Naive thymus-derived CD8-positive, alpha-beta T cell (primary cell): ENCODE measurements at places on chromosomes 12 and 14.

DNA sequence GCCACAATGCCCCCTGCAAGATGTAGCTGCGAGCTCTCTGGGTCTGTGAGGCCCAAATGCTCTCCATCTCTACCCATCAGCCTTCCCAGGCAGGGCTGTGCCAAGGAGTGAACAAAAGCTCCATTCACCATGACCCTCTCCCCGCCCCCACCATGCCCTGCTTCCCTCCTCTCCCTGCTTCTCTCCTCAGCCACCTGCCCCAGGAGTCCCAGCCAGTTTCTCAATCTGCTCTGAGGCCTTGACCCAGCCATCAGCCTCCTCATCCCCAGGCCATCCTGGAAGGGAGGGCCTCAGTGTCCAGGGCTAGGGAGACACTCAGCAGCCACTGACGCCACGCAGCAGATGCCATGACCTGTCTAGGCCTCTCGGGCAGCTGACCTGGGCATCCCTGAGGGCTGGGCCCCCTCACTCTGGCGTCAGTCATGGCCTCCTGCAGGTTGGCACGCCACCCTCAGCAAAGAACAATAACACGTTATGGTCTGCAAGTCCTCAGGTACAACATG lies 8.5 kb upstream of the KRT5 start:
- DNase-seq: no peak

DNA sequence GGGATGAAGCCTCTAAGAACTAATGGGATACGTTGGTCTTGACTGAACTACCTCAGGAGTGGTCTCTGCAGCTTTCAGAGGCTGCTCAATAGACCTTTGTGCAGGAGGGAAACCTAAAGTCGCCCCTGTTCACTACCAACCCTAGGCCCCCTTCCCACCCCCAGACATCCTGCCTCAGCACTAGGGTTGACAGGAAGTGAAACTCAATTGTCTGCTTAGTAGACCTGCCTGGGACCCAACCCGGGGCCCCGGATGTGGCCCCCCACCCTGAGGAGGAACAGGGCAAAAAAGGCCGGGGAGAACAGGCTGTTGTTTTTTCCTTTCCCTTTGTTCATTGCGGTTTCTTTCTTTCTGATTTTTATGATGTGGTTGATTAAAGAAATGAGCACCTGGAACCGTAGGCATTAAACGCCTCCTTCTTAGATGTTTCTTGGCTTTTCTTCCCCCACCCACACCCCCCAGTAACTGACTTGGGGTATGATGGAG lies 1.6 kb upstream of the DGKA start:
- peak; percentile 85 for DNase-seq

DNA sequence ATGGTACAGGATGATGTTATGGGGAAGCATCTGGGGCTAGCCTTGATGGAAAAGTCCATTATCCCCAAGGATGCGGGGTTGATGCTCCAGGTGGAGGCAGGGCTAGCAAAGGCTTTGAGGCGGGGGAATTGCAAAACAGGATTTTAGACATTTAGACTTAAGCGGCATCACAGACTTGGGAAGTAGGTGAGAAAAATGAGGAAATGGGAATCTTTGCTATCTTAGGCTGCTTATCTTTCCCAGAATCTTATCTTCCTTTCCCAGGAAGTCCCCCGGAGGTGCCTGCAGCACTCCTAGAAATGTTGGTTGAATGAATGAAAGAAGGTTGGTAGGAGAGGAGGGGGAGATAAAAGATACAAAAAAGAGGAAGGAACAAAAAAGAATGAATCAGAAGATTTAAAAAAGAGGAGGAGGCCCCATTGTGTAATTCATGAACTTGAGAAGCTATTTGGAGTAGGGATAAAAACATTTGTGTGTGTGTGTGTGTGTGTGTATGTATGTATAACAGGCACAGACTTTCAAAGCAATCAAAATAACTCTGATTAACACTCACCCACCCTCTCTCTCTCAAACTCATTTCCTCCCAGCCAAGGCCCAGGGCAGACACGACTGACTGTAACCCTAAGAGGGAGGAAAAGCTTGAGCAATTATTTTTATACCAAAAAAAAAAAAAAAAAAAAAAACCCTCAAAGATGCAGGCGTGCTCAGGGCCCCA lies 62.5 kb upstream of the TBX3 start:
- DNase-seq: no peak

DNA sequence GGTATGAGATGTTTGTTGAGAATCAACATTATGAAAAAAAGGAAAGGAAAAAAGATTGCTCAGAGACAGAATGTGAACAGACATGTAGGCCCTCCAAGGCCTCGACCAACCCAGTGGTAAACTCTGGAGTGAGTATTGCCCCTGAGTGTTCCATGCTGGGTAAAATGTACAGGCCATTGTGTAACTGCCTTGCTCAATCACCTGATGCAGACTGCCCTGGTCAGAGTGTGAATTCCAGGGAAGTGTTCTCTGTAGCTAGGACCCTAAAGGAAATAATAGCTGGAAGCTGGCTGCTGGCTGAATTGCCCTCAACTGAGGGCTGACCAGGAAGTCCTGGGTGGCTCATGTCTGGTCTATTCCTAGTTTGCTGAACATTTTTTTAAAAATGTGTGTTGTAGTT lies 1081.4 kb upstream of the LRFN5 start:
- no peak for DNase-seq

DNA sequence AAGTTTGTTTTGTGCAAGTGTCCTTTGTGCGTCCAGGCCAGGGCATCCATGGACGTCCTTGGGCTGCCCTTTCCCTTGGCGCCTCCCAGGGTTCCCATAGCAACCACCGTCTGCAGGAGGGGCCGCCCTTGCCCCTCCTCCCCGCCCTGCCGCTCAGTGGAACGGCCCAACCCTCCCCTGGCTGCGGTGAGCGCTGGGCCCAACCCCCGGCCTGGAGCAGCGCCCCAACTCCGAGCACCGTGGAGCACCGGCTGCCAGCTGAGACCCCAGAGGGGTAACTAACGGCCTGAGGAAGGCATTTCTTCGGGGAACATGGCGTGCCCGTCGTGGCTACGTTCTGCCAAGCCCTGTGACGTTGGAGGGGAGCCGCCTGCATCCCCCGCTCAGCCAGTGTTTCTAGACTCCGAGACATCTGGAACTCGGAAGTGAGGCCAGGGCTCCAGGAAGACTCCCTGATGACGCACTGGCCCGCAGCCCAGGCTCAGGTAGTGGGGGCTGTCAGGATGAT lies 5.3 kb upstream of the ACACB start:
- DNase-seq: peak; percentile 64

DNA sequence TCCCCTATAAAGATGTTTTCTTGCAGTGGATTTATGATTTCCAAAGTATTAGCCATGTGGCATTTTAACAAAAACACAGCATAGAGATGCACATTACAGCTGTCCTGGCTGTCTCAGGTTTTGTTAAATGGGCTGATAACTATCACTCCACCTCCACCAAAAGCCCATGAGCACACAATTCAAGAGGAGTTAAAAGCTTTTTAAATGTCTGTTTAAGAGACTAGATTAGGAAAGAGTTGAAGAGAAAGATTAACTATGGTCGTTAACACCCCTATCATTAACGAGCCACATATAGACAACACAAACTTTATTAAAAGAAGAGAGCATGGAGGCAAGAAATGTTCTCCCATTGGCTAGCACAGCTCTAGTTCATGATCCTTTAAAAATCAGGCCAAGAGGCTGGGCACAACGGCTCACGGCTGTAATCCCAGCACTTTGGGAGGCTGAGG lies 14.5 kb downstream of the CBX5 start:
- no peak for DNase-seq

DNA sequence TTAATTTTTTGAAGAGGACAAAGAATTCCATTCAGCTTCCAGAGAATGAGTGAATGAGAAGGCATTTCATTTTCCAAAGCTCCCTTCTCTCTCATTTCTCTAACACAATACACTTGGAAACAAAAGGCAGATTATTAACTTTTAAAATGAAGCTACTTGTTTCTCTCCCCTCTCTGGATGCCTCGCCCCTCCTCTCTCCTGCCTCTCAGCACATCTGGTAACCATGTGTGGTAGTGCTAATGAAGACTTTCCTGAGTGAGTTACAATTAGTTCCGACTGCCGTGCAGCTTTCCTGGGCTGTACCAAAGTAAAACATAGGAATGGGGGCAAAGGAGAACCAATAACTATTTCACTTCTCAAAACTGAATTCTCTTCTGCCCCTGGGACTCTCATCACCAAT lies 84.7 kb upstream of the SOX5 start:
- DNase-seq: no peak

GRCh38 chr12:123654129-123654701 lies 16.7 kb upstream of the TCTN2 start:
- no peak for DNase-seq

- DNase-seq: no peak
Measured at GRCh38 chr12:66514581-66514980, 164.3 kb downstream of the GRIP1 start.

- no peak for DNase-seq
Measured at GRCh38 chr12:27361372-27361771, 28.7 kb downstream of the BMAL2 start.

DNA sequence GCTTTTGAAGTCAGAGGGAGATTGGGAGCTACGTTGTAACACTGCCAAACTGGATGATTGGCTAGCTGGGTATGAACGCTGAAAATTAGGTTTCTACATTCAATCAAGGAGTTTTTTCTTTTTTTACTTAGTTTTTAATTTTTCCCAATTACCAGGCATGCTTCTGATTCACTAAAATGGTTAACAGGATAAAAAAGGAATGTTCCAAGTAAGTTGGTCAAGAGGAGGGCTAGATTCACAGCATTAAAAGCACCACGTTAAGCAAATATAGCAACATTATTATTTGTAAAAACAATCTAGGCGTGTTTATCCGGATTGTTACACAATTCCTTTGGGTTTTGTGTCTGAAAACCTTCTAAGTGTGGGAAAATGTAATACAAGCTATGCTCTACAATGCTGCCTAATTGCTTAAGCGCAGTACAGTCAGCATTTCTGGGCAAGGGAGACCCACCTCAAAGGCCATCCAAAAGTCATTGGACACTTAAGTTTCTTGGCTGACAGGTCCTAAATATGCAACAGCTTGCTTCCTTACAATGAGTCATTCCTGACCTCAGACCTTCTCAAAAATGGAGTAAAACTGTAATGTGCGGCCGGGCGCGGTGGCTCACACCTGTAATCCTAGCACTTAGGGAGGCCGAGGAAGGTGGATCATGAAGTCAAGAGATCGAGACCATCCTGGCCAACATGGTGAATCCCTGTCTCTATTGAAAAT lies 1.2 kb downstream of the RPLP0 start:
- no peak for DNase-seq

GRCh38 chr14:23865502-23865901 lies 88.1 kb upstream of the DHRS4 start:
- DNase-seq: no peak

GRCh38 chr12:28996688-28997087 lies 152.4 kb upstream of the FAR2 start:
- no peak for DNase-seq

DNA sequence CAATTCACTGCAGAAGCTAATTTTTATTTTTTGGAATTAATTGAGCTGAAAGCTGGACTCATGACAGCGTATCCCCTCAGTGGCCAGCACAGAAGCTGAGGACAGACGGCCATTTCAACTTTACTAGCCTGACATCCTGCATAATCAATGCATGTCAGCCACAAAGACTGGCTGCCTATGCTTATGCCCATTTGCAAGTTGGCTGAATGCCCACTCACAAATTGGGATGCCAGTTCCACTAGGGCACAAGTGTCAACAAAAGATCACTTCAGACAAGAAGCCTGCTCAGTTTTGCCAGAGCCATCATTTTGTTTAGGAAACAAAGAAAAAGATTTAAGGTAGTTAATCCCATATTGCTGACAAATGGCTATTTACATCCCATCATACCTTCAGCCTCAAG lies 417.6 kb downstream of the NOVA1 start:
- no peak for DNase-seq

DNA sequence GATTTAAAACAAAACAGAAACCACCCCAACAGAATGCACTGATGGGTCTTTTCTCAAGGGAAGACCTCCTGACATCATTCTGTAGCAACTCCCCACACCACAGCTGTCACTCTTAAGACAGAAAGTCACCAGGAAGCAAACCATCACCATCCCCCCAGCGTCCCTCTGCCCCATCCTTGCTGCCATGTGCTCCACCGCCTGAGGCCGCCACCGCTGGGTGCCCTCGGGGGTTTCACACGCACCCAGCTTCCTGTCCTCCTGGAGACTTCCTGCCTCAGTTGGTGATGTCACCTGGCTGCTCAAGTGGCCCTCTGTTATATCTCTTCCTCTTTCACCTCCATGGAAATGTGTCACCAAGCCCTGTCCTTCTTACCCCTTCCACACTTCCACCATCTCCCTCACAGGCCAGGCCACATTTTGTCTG lies 71.4 kb upstream of the GPR68 start:
- peak; percentile 64 for DNase-seq

- no peak for DNase-seq
Measured at GRCh38 chr14:53062856-53063255, 90.3 kb downstream of the DDHD1 start.

GRCh38 chr14:59439256-59439965 lies 25.8 kb downstream of the GPR135 start:
- no peak for DNase-seq

- DNase-seq: no peak
Measured at GRCh38 chr12:102435827-102436436, 44.4 kb downstream of the IGF1 start.

GRCh38 chr12:94297876-94298505 lies 149.6 kb downstream of the PLXNC1 start:
- DNase-seq: no peak

DNA sequence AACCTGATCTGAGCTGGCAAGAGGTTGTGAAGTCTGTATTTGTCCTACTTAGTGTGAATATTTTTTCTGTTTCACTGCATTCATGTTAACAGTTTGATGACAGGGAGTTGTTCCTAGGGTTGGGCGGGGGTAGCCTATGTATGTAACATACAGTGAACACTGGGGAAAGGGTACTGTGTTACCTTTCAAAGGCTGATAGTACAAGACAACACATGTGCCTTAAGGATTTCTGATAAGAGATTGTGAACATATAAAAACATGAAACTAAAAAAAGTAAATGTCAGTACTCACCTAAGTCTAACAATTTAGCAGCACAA lies 30.5 kb upstream of the GRIP1 start:
- no peak for DNase-seq

GRCh38 chr12:61781021-61781581 lies 479.1 kb upstream of the USP15 start:
- no peak for DNase-seq

GRCh38 chr14:91400696-91401095 lies 16.9 kb downstream of the CCDC88C start:
- no peak for DNase-seq

- DNase-seq: no peak
Measured at GRCh38 chr12:104354868-104355570, 51.5 kb downstream of the EID3 start.

DNA sequence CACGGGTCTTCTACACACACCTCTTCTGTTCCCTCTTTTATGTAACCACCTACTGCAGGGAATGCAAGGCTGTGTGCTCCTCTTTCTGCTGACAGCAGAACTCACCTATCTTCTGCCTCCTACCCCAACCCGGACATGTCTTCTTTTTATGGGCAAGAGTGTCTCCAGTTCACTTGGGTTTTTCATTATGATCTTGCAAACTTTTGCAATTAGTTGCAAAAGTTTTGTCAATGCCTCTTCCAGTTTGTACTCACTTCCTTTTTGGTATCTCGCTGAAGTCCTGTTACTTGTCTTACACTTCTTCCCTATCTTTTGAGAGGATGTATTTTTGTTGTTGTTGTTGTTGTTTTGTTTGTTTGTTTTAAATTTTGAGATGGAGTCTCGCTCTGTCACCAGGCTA lies 50.6 kb downstream of the DRAM1 start:
- no peak for DNase-seq

- DNase-seq: no peak
Measured at GRCh38 chr14:70699646-70700045, 57.9 kb downstream of the TTC9 start.

GRCh38 chr12:122888232-122888752 lies 7.6 kb downstream of the VPS37B start:
- peak; percentile 88 for DNase-seq
